ENCODE measurements at places on chromosomes 7 and 10.

DNA sequence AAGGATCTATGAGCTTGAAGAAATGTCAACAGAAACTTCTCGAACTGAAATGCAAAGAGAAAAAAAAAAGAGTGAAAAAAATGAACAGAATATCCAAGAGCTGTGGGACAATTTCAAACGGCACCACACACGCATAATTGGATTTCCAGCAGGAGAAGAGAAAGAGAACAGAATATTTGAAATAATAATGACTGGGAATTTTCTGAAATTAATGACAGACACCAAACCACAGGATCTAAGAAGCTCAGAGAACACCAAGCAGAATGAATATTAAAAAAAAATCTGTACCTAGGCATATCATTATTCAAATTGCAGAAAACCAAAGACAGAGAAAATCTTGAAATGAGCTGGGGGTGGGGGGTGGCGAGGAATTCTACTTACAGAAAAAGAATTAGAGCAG, 27.2 kb downstream of the DPYSL4 start:
- no peak for DNase-seq

DNA sequence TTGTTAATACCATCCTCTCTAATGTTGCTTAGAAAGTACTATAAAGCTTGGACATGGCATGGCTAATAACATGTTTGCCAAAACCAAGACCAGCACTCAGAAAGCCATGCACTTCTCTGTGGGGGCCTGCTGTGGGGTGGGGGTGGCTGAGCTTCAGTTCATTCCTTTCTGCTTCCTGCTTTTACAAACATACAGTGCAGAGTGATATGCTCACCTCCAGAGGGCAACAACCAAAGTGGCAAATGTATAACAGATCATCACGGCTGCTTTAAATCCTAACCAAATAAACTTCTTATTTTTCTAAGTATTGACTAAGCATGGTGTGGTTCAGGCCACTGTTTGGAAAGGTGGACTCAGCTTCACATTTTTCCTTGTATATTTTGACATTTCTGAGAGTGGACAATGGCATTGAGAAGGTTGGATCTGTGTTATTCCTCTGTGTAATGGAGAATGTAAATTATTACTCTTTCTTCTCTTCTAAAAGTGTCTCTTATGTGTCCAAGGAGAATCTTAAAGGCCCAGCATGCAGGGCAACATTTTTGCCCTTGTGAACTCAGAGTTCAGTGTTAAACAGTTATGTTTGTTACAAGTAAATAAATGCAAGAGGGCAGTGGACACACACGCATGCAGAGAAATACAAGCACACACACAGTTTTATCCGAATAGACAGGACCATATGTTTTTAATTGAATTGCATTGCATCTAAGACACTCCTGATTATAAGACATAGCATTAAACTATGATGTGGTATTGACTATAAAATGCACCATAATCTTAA, 186.1 kb downstream of the HERPUD2 start:
- DNase-seq, result no peak

DNA sequence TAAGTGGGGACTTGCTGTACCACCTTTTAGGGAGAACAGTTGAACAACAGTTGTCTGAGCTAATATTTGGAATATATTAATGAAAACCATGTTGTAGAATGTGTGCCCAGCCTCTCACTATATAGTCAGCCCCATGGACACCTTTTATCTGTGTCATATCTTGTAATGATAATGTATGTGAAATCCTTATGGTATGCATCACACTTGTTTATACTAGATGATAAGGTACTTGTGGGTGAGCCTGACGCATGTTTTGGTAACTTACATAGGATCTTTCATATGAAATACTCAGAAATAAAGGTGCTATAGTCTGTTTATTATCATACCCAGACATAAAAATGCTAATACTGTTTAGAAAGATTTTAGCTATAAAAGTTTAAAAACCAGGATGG, 32.8 kb downstream of the CAMK1D start:
- no peak for DNase-seq

DNA sequence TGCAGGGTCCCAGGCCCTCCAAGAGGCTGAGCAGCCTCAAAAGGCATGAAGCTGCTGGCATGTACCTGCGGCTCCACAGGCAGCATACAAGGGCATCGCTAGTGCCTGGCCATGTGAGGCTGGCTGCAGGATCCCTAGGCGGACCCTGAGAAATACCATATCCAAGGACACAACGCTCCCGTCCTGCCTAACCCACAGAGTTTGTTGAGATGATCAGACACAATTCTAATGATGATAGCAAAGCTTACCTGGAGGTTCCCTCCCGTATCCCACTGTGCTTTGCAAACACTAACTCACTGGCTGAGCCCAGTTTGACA, 17.3 kb downstream of the CLRN3 start:
- DNase-seq, result no peak

- no peak for DNase-seq
Observed at GRCh38 chr10:115222039-115222438, 128.9 kb downstream of the ATRNL1 start.

DNA sequence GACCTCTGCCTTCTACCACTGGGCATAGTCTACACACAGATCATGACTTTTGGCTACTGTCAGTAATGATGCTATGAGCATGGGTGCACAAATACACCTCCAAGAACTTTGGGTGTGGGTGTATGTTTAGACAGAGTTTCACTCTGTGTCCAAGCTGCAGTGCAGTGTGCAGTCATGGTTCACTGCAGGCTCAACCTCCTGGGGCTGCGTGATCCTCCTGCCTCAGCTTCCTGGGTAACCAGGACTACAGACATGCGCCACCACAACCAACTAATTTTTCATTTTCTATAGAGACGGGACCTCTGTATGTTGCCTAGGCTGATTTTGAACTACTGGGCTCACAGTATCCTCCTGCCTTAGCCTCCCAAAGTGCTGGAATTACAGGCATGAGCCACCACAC, 194.4 kb downstream of the NSUN6 start:
- DNase-seq, result no peak

DNA sequence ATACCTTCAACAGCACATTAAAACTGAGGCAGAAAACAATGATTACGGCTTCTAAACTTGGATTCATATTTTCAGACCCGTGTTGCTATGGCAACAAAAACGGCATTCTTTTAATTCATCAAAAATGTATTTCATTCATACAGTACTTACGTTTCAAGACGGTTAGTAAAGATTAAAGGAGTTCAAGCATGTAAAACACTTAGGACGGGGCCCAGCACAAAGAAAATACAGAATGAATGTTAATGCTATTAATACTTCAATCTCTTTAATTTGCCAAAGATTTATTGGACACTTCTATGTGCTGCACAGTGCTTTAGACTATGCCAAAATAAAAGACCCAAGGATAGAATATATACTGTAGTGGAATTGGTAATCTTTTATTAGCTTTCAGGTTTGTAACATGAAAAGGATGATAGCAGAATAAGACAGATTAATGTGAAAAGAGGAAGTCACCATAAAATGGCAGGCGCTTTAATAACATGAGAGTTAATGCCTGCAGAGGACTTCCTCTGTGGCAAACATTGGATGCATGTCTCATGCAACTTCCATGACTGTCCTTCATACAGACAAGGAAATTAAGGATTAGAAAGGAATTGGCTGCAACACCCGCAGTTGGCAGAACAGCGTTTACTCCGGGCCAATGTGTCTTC, 201.6 kb upstream of the KLF6 start:
- DNase-seq, result no peak

GRCh38 chr7:150334108-150334507, 7.3 kb downstream of the RARRES2 start:
- no peak for DNase-seq

GRCh38 chr7:91407942-91408341, 143.7 kb downstream of the FZD1 start:
- no peak for DNase-seq

DNA sequence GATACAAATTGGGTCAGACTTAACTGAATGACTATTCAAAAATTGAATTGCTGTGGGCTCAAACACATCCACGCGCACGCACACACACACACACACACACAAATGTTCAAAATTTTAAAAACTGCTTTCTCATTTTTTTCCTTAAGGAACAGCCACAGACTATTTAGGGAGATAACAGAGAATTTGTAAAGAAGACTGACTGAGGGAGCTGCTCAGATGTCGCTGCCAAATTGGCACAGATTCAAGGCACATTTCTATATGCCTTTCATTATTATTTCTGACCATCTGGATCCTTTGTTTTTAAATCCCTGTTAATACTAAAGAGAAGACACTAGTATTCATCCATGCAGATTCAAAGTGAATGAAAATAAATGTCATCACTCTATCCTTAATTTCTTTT, 154.8 kb downstream of the DGKB start:
- no peak for DNase-seq

DNA sequence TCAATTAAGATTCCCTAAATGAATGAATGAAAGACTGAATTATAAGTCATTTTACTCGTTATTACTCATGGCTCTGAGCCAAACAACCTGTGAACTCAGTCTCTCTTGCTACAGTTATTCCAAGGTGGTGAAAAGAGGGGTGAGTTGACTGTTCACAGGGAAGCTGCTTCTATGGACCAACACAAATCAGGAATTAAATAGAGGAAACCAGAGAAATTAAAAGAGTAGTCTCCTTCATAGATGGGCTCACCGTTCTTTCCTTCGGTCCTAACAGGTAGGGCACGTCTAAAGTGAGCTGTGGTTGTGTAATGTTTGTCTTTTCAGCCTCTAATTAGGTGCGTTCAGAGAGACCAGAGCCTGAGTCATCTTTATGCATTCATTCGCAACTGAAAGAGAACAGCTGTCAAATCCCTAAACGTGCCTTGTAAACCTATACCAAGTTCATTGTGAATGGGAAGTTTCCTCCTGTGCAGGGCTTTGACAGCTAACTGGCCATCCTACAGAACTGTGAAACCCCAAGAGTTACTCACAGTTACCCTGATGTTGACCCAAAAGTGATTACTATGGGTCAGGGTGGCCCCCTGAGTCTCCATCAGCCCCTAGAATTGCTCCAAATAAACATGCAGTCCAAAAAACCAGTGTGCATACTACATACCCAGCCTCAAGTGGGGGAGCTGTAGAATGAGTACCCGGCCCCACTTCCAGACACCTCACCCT, 18.2 kb upstream of the C10orf53 start:
- no peak for DNase-seq

GRCh38 chr10:32298075-32298812, 48.7 kb downstream of the EPC1 start:
- DNase-seq, result no peak

DNA sequence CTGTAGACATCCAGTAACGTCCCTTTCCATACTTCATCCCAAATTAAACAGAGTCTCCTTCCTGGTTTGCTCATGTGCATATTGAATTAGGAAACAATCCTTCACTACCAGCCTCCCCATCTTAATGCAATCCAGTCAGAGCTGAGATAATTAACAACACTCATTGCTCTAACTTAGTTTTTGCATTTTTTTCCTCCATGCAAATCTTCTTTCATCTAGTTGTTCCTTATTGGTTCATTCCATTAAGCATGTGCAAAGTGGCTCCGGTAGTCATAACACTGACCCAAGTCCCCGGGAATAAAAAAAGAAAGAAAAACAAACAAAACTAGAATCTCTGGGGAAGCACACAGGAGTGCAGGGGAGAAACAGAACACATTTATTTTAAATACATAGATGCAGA, 1176.1 kb downstream of the GATA3 start:
- DNase-seq, result no peak

DNA sequence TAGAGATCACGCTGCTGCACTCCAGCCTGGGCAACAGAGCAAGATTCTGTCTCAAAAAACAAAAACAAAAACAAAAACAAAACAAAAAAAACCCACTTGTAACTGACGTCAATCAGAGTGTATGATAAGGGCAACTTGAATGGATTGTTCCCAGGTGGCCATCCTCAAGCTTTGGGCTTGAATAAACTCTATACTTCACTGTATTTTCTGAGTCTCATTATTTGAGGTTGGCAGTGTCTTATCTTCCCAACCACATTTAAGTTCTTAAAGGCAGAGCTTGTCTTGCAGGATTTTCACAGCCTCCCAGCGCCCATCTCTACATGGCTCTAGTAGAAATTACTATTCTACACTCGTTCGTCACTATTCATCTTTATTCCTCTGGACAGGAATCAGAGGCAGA, 5.1 kb upstream of the OAT start:
- no peak for DNase-seq

- no peak for DNase-seq
Observed at GRCh38 chr10:94174838-94175237, 181.1 kb downstream of the PLCE1 start.

DNA sequence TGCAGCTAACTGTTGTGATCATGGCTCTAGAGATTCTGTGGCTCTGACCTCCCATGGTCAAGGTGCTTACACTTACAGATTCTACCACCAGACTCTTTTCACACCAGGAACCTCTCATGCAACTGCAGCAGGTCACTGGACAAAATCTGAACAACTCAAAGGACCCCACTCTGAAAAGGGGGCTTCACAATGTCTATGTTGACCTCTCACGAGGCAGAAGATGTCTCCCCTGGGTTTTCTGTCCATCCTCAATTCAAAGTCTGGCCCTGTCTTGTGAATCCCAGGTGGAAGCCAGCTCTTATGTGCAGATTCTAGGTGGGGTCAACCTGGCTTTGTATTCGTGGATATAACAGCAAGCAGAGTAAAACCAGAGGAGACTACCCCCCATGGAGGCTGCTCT, 118.6 kb upstream of the ZNF479 start:
- no peak for DNase-seq

DNA sequence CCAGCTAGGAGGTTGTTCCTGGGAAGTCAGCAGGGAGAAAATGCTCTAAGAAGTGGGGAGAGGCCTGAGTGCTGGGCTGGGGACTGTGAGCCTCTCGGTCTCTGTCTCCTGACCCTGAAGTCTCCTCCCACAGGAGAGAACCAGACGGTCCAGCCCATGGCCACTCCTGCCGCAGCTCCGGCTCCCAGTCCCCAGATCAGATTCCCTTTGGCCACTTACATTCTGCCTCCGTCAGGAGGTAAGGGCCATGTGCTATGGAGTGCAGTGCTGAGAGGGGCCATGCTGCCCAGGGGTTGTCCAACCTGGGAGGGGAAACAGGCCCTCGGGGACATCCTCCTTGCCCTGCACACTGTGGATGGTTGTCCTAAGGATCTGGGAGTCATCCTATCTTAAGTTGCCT, 21.3 kb upstream of the ZNF467 start:
- no peak for DNase-seq

- no peak for DNase-seq
Observed at GRCh38 chr7:153188630-153189029, 429.1 kb downstream of the ACTR3B start.

GRCh38 chr10:34721208-34721840, 93.8 kb downstream of the PARD3 start:
- DNase-seq, result no peak

GRCh38 chr7:152000191-152000590, 25.3 kb upstream of the GALNT11 start:
- DNase-seq, result no peak

- DNase-seq, result no peak
Observed at GRCh38 chr10:12719365-12719764, 282.1 kb downstream of the CCDC3 start.

GRCh38 chr7:93957767-93958166, 36.2 kb downstream of the GNG11 start:
- DNase-seq, result no peak

GRCh38 chr7:128710481-128710880, 28.7 kb upstream of the CALU start:
- no peak for DNase-seq
